Posterior vena cava (tissue), 2 donors: ENCODE measurements at places on chromosomes 11 and 22. TPM values are rescaled to one million over a fixed set of nuclear protein-coding genes. Genes with fewer than 3 reads are reported as not detected.
A peak's percentile ranks its signal among the peaks of the same experiment; 100 is the strongest.

ELFN2 gene
- total RNA-seq: 0.05 TPM

- no peak for DNase-seq
Measured at GRCh38 chr11:105492010-105492409, 117.9 kb upstream of the GRIA4 start.

DNA sequence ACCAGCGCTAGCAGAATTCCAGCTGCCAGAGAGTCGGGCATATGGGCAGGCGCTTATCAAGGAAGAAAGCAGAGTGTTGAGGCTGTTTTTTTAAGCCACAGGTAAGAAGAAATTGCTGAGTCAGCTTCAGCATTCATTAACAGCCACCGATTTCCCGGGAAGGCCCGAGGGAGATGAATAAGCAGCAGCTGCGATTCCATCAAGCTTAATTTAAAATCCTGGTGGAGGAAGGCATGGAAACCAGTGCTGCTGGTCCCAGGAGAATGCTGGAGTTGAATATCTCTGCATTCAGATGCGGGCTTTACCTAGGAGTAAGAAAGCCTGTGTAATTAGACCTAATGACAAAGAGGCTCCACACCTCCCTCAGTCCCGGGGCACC is 168.8 kb downstream of the BRD1 start:
- DNase-seq: no peak

DNA sequence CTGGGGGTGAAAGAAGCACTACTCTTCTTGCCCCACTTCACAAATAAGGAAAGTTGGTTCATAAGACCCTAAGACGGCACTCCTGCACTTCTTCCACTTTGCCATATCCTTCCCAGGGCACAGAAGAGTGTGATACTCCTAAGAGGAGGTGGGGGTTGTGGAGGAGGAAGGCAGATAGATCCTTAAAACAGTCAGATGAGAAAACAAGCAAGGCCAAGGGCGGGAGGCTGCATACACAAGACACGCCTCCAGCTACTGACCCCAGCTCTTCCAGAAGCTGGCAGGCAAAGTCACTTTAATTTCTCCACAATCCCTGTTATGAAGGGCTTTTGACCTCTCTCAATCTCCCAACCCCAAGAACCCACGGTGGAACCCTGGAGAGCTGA is 1.6 kb upstream of the CHRM4 start:
- DNase-seq: no peak

- DNase-seq: no peak
Measured at GRCh38 chr11:123671534-123671933, 17.1 kb upstream of the SCN3B start.

GRCh38 chr22:50173311-50173982 is 2.9 kb downstream of the PANX2 start:
- DNase-seq: no peak

DNA sequence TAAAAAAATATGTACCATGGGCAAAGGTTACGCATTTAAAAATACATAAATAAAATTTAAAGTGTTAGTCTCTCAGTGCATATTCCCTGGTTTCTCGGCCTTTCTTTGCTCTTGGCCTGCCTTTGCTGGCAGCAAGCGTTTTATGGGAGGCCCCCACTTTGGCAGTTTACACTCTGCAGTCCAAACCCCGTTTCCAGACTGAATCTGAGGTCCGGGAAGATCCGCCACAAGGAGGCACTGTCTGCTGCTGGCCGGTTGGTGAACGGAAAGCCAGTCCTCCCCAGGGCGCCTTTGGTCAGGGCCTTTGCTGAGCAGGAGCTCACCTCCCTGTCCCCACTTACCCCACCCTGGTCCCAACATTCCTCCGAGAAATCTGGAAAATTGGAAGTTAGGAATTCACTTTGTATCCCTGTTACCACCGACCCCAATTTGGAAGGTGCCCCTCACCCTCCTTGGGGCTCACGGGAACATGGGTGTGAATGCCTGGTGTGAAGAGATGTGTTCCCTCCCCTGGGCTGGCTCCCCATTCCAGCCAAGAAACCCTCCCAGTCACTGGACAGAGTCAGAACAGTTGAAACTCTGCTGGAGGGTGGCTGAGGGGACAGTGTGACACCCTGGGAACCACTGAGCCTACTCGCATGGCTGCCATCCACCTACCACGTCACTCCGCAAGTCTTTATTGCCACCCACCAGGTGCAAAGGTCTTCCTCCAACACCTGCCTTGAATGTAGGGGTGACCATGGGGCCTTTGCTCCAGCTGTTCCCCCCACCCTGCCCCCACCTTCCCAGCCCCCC is 9.4 kb upstream of the SF1 start:
- DNase-seq: peak; percentile 92
